Activated T-helper 1 cell treated with anti-CD3 and anti-CD28 coated beads, Interleukin-12 subunit alpha, Interleukin-12 subunit beta, Interleukin-2, Interleukin-4 antibody, amounts not matched to agents 30 ng/mL and 10 ng/mL and 1 ng/mL, durations not matched to agents 14 hours and 24 hours and 36 hours (primary cell): ENCODE measurements at places on chromosomes 1 and 21.

GRCh38 chr1:84303314-84303830 lies 1.9 kb downstream of the SAMD13 start:
- DNase-seq, result no peak

DNA sequence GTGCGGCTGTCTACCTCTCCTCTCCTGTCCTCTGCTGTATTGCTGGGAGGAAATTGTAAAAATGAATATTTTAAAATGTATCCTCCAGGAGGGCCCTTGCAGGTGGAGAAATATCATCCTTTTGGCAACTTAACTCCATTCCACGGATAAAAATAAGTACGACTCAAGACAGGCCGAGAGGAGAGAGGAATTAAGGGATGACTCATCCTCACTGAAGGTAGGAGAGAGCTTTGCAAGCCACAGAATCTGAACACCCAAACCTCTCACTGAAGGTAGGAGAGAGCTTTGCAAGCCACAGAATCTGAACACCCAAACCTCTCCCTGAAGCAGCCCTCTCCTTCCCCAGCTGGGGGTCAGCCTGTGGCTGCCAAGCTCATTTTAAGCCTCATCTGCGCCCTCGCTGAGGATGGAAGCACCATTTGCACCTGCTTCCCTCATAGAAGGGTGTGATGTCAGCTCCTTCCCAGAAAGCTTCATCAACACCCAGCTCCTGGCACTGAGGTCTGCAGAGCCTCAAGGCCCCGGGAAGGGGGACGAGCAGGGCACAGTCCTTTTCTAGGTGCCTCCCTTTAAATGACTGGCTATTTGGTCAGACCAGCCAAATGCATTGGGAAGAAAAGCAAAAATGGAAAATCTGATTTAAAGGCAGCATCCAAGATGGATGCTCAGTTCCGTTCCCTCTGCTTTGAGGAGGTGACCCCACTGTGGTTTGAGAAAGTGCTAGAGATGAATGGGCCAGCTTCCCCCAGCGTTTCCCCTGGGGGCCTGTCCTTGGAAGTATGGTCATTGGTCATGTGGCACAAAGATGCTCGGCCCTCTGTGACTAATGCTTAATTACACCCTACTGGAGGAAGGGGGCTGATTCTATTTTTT lies 12.9 kb upstream of the SELENON start:
- DNase-seq, result no peak

GRCh38 chr1:113792471-113792870 lies 19.8 kb downstream of the RSBN1 start:
- no peak for DNase-seq

GRCh38 chr1:197096137-197096536 lies 29.1 kb upstream of the F13B start:
- no peak for DNase-seq

DNA sequence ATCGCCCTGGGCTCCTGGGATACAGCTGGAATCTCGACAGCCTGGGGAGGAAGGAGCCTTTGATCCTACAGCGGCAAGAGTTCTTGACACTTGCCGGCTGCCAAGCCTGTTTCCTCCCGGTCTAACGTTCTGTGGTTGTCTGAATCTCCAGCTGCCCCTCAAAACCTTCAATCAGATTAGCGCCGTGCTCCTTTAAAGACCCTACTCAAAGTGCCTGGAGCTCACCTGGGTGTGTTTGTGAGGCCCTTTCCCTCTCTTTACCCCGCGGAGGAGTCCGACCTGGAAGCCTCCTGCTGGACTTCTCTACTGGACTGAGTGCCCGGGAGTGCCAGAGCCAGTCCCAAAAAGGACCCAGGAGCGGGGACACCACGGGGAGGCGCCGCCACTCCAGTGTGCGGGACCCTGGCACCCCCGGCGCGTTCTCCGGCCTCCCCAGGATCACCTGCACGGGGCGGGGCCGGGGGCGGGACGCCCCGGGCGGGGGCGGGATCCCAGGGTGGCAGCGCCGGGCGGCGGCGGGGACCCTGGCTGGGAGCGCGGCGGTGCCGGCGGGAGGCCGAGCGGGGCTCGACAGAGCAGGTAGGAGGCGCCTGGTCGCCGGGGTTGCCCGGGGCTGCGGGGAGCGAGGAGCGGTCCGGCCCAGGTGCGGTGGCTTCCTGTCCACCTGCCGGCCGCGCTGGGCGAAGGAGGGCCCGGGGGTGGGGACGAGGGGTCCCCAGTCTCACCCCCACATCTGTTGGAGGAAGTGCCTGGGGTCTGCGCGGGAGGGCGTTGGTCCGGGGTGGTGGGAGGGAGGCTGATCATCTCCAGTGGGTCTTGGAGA lies at the start of gene NCMAP:
NCMAP (plus strand) TSS at position 497 of the 823 bp plus-strand sequence. CDS start 39,344 bp downstream, outside the sequence.
- no peak for DNase-seq

- no peak for DNase-seq
Measured at GRCh38 chr1:204713541-204713940, 28.0 kb upstream of the LRRN2 start.

DNA sequence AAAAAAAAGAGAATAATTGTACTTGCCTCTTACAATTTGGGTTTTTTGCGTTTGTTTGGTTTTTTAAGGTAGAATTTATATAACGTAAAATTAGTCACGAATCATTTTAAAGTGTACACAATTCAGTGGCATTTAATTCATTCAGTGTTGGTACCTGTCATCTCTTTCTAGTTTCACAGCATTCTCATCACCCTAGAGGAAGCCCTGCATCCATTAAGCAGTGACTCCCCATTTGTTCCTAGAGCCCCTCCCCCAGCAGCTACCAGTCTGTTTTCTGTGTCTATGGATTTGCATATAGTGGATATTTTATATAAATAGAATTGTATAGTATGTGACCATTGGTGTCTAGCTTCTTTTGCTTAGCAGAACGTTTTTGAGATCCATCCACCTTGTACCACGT lies 233.2 kb upstream of the FMN2 start:
- DNase-seq, result no peak

- DNase-seq, result peak; percentile 83
Measured at GRCh38 chr1:108199781-108200686, at the start of gene SLC25A24. Gene SLC25A24 (minus strand): TSS chr1:108200343. CDS start chr1:108200138, 205 bp downstream.

- DNase-seq, result no peak
Measured at GRCh38 chr1:145962157-145963102, 1.9 kb downstream of the ANKRD34A start.

- DNase-seq, result peak; percentile 62
Measured at GRCh38 chr1:101309334-101310311, 72.8 kb downstream of the S1PR1 start.

DNA sequence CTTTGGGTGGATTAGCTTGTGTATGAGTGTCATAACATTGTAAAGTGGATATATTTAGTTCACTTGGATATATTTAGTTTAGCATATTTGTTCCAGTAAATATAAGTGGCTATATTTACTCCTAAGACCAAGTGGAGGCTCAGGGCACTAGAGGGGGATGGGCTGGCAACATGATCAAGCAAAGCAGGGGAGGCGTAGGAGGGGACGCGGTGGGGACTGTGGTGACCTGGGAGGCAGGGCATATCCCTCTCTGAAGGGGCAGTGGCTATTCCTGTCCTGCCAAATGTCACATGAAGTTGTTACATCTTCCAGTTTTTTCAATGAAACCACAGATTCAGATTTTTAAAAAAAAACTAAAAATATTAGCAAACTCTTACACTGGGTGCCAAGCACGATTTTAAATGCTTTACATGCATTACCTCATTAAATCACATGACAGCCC lies 51.9 kb upstream of the EDN2 start:
- DNase-seq, result no peak

GRCh38 chr1:156385534-156386031 lies 16.6 kb downstream of the RHBG start:
- DNase-seq, result peak; percentile 59

GRCh38 chr21:29873908-29874307 lies 65.9 kb downstream of the GRIK1 start:
- no peak for DNase-seq

DNA sequence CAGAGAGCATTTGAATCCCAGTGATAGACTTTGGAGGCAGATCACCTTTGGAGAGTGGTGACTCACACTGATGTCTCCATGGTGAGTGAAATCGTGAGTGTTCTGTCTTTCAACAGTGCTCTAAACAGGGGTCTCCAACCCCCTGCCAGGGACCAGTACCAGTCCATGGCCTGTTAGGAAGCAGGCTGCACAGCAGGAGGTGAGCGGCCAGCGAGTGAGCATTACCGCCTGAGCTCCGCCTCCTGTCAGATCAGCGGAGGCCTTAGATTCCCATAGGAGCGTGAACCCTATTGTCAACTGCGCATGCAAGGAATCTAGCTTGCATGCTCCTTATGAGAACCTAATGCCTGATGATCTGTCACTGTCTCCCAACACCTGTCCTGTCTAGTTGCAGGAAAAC lies 61.8 kb upstream of the B3GALNT2 start:
- no peak for DNase-seq

GRCh38 chr1:202264300-202264699 lies 70.7 kb downstream of the LGR6 start:
- no peak for DNase-seq

DNA sequence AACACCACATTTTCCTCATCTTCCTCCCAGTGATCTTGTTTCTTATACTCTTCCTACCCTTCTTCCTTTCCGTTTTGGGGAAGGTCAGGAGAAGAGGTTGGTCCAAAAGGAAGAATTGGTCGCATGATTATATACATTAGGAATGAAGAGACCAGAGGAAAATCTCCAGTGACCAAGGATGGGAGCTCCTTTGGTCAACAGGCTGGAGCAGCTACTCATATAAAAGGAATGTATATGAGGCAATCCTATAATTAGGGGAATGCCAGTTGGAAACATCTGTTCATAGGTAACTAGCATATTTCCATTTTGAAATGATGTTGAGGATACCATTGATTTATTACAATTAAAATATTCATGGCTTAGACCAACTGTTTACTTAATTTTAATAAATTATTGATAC lies 114.5 kb downstream of the LRRC40 start:
- no peak for DNase-seq

GRCh38 chr1:161313554-161314200 lies 504 bp upstream of the SDHC start:
- no peak for DNase-seq

DNA sequence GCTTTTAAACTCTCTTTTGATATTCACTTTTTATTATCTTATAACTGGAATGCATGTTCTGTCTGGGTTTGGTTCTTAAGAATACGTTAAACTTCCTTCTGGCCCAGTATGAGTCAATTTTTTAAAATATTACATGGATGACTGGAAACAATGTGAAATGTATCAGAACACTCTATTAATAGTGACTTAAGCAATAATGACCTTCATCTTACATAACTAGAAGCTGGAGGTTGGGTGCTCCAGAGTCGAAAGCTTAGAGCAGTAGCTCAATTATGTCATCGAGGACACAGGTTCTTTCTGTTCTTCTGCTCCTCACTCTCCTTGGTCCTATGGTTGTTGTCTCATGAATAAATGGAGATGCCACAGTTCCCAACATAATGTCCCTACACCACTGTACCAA lies 91.6 kb upstream of the FOXD3 start:
- DNase-seq, result no peak

GRCh38 chr1:21278208-21278859 lies 11.9 kb downstream of the ECE1 start:
- DNase-seq, result no peak

- DNase-seq, result no peak
Measured at GRCh38 chr1:92587445-92587844, 100.7 kb upstream of the GFI1 start.

DNA sequence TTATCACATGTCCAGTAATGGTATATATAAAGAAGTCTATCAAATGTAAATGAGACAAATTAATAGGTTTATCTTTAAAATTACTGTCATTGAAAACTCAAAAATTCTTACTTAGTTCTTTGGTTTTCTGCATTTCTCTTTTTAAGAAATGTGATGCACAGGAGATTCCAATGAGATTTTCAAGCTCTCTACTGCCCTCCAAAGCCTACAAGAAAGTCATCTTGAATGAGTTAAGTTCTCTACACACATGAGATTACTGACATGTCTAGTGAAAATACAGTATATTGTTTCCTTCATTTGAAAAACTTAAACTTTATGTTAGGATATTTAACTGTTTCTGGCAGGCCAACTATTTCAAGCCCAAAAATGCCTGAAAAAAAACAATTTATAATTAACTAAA lies 68.8 kb downstream of the ITGB3BP start:
- DNase-seq, result no peak

DNA sequence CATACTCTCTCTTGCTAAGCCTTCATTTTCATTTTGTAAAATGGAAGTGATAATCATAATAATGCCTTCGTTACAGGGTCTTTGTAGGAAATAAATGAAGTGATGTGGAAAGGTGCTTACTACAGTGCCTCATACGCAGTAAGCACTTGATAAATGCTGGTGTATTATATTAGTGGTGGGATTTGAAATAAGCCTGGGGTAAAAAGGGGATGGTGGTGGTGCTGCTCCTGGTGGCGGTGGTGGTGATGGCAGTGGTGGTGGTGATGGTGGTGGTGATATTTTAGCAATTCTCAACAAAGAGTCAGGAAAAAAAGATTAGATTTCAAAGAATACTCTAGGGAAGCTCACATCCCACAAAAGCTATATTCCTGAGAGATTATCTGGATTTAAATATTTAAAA lies 35.5 kb upstream of the ATP1B1 start:
- DNase-seq, result no peak

- no peak for DNase-seq
Measured at GRCh38 chr1:36238433-36238832, 14.2 kb downstream of the THRAP3 start.

GRCh38 chr1:200369706-200370105 lies 40.1 kb downstream of the ZNF281 start:
- DNase-seq, result no peak

- no peak for DNase-seq
Measured at GRCh38 chr21:36576441-36576840, 96.5 kb upstream of the CLDN14 start.

GRCh38 chr1:205569411-205570172 lies 62.2 kb downstream of the ELK4 start:
- DNase-seq, result no peak

DNA sequence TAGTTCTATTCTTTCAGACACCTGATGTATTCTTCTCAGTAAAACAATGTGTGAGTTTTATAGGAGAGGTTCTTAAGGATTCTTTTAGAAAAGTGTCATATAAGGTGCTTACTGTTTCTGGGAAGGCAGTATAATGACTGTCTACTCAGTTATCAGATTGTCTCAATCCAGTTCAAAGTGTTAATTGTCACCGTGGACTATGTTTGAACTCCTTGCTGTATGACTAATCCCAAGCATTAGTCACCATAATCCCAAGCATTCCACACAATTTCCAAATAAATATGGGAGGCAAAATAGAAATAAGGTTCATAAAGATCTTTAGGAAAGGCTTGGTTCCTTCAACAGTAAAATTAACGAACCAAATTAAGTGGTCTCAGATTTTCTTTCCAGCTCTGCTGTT lies 342.1 kb upstream of the NR5A2 start:
- DNase-seq, result no peak

GRCh38 chr1:175191659-175192058 lies 917 bp downstream of the KIAA0040 start:
- peak; percentile 22 for DNase-seq

GRCh38 chr1:164756741-164757140 lies 197.8 kb downstream of the PBX1 start:
- DNase-seq, result no peak

GRCh38 chr1:94020764-94021579 lies 100.0 kb downstream of the ABCA4 start:
- DNase-seq, result no peak

DNA sequence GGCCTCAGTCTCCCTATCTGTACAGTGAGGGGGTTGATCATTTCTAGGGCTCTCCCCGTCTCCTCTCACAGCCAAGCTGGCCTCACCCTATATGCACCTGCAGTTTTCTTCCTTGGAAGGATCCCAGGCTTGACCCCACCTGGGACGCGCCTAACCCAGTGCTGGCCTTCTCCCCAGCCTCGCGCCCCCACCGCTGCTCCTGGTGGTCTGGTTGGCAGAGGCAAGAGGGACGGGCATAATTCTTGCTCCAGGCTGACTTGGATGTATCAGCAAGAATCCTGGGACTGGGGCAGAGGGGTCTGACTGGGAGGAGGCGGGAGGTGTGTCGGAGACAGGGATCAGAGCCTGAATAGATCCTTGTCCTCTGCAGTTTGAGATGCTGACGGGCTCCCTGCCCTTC lies 25.2 kb downstream of the RPS6KA1 start:
- DNase-seq, result no peak
